Thyroid gland (tissue), 4 donors: ENCODE measurements at places on chromosomes 4 and X. TPM values are rescaled to one million over a fixed set of nuclear protein-coding genes. Genes with fewer than 3 reads are reported as not detected.

CSAG1 gene
- total RNA-seq, result not detected

GC gene
- not detected for total RNA-seq

- no peaks in the 10 kb centered on the region for H3K36me3 ChIP-seq
- DNase-seq, result no peak
- no peaks in the 10 kb centered on the region for H3K27me3 ChIP-seq
- no peaks in the 10 kb centered on the region for H3K4me1 ChIP-seq
Measured at GRCh38 chrX:43939187-43939926, 33.8 kb downstream of the NDP start.

GRCh38 chr4:125765941-125766340 lies 451.2 kb downstream of the FAT4 start:
- no peak for DNase-seq
- H3K4me3 ChIP-seq, result no peak overlapping the region
- no peaks in the 10 kb centered on the region for H3K36me3 ChIP-seq
- no peaks in the 10 kb centered on the region for H3K4me1 ChIP-seq
- H3K27me3 ChIP-seq, result no peaks in the 10 kb centered on the region
- no peak overlapping the region for H3K27ac ChIP-seq

DNA sequence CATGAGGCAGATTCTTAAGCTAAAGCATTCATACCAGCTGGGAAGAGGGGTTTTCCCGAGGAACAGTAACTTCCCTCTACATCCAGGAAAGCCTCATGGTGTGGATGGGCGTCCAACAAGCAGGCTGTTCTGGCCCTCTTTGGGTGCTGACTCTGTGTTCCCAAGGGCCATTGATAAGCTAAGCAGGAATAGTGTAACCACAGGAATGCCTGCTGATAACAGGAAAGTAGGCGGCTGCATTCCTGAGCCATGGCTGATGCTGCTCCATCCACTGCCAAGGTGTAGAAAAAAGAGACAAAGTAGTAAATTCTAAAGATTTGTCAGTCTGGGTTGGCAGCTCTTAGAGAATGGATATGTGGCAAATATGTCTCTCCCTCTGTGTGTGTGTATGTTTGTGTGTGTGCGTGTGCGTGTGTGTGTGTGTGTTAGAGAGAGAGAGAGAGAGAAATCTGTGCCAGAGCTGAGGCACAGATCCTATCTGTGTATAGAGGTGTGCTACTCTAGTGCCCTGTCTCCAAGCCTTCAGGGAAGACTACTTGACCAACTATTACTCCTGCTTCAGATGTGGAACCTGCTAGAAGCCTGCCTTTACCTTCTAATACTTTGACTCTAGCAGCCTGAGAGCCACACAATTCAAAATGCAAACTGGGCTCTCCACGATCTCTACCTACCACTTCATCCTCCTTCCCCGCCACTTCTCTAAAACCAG lies 353.1 kb upstream of the NR3C2 start:
- no peak overlapping the region for H3K27ac ChIP-seq
- H3K4me3 ChIP-seq, result no peak overlapping the region
- no peaks in the 10 kb centered on the region for H3K36me3 ChIP-seq

GLOD5 gene
- total RNA-seq, result not detected

IL2 gene
- not detected for total RNA-seq

OGT gene
- total RNA-seq, result 162 TPM

GALNTL6 gene
- total RNA-seq, result not detected

DNA sequence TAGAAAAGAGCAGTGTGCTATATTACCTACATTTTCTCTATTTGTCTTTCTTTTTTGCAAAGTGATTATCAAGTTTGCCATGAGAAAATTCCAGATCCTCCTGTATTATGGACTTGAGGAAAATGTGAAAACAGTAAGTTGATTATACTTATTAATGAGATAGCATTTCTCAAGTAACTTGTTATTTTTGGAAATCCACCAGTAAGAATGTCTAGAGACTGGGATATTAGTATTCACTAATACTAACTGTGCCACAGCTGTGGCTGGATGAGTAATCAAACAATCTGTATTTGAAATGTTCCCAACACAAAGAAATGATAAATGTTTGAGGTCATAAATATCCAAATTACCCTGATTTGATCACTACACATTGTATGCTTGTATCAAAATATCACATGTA lies 147.0 kb upstream of the CTSO start:
- H3K4me3 ChIP-seq, result no peak overlapping the region
- H3K36me3 ChIP-seq, result no peaks in the 10 kb centered on the region
- DNase-seq, result no peak
- H3K27ac ChIP-seq, result no peak overlapping the region
- H3K4me1 ChIP-seq, result no peaks in the 10 kb centered on the region

CFI gene
- total RNA-seq, result 25.5 TPM

GRCh38 chrX:154313147-154313546 lies 17.6 kb downstream of the TKTL1 start:
- no peaks in the 10 kb centered on the region for H3K4me1 ChIP-seq
- H3K4me3 ChIP-seq, result no peak overlapping the region
- no peak for DNase-seq
- H3K27me3 ChIP-seq, result no peaks in the 10 kb centered on the region
- H3K27ac ChIP-seq, result no peak overlapping the region

DNA sequence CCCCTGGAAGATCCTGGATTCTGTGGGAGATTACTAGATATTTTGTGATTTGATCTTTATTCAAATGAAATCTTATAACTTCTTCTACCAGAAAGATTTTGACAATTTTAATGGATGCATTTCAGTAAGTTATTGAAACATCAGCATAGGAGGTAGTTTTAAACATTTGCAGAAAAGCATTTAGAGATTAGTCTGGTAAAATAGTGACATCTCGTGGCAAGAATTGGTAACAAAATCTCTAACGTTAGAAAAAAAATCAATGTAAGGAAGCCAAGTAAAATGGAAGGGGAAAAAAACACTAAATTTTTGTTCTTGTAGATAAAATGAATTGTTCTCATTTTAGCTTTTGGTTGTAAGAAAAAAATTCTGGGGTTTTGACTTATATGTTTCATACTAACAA lies 73.3 kb downstream of the TASL start:
- H3K36me3 ChIP-seq, result no peaks in the 10 kb centered on the region
- no peak overlapping the region for H3K4me3 ChIP-seq
- H3K4me1 ChIP-seq, result no peaks in the 10 kb centered on the region
- H3K27ac ChIP-seq, result no peak overlapping the region

ADAM29 gene
- total RNA-seq, result not detected

GAGE12H gene
- not detected for total RNA-seq

PDE6B gene
- total RNA-seq, result 19.2 TPM

GRCh38 chrX:128057421-128057820 lies 5.2 kb upstream of the ACTRT1 start:
- no peaks in the 10 kb centered on the region for H3K36me3 ChIP-seq
- no peak overlapping the region for H3K4me3 ChIP-seq
- H3K27ac ChIP-seq, result no peak overlapping the region
- no peaks in the 10 kb centered on the region for H3K4me1 ChIP-seq
- no peaks in the 10 kb centered on the region for H3K27me3 ChIP-seq

- H3K36me3 ChIP-seq, result no peaks in the 10 kb centered on the region
- no peak overlapping the region for H3K4me3 ChIP-seq
- H3K27me3 ChIP-seq, result no peaks in the 10 kb centered on the region
Measured at GRCh38 chr4:118173956-118174725, 139.9 kb downstream of the NDST3 start.

DNA sequence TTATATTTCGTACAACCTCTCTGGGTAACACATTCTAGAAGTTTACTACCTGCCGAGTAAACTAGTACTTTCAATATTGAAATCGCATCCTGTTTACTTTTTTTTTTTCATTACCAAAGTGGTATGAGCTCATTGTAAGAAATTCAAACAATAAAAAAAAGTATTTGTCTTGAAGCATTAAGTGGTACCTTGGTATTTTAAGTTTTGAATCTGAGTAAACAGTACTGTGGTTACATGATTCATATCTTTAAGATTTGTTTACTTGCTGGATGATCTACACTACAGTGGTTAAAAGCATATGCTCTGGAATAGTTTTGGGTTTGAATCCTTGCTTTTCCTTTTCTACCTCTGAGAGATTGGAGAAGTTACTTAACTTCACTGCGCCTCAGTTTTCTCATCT lies 3.8 kb upstream of the MMGT1 start:
- peaks cover 2% of the 10 kb centered on the region for H3K4me1 ChIP-seq
- no peaks in the 10 kb centered on the region for H3K36me3 ChIP-seq
- H3K27me3 ChIP-seq, result no peaks in the 10 kb centered on the region
- DNase-seq, result no peak

CT45A9 gene
- not detected for total RNA-seq

TEX13D gene
- total RNA-seq, result not detected

- no peak for DNase-seq
- no peaks in the 10 kb centered on the region for H3K36me3 ChIP-seq
- no peaks in the 10 kb centered on the region for H3K4me1 ChIP-seq
Measured at GRCh38 chr4:132026166-132026565, 1122.9 kb upstream of the PCDH10 start.

NAT8L gene
- total RNA-seq, result 1.3 TPM

DNA sequence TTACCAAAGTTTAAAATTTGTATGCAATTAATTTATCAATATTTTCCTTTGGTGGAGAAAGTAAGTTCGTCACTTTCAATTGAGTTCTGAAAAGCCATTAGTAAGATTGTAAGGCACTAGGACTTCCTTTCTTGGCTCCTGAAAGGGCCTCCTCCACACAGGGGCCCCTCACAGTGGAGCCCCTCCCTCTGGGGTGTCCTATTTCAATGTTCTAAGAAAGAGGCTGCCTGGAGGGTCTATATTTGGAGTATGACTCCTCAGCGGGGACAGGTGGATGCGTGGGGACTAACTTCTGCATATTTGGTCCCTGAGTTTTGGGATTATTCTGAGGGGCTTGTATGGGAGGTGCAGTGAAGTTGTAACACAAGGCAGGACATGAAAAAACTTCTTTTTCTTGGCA lies 1.6 kb upstream of the ARMCX4 start:
- DNase-seq, result no peak
- no peak overlapping the region for H3K27ac ChIP-seq
- H3K4me3 ChIP-seq, result no peak overlapping the region
- H3K36me3 ChIP-seq, result no peaks in the 10 kb centered on the region
- H3K27me3 ChIP-seq, result no peaks in the 10 kb centered on the region
- no peaks in the 10 kb centered on the region for H3K4me1 ChIP-seq

- H3K27me3 ChIP-seq, result no peaks in the 10 kb centered on the region
- H3K27ac ChIP-seq, result no peak overlapping the region
- H3K36me3 ChIP-seq, result no peaks in the 10 kb centered on the region
- H3K4me3 ChIP-seq, result no peak overlapping the region
- no peak for DNase-seq
Measured at GRCh38 chr4:77126809-77127208, 30.2 kb upstream of the CCNG2 start.

- H3K27ac ChIP-seq, result no peak overlapping the region
- no peak for DNase-seq
- H3K4me1 ChIP-seq, result no peaks in the 10 kb centered on the region
- no peaks in the 10 kb centered on the region for H3K27me3 ChIP-seq
Measured at GRCh38 chr4:62709618-62710252, 1509.6 kb downstream of the ADGRL3 start.

GNRHR gene
- total RNA-seq, result not detected

DNA sequence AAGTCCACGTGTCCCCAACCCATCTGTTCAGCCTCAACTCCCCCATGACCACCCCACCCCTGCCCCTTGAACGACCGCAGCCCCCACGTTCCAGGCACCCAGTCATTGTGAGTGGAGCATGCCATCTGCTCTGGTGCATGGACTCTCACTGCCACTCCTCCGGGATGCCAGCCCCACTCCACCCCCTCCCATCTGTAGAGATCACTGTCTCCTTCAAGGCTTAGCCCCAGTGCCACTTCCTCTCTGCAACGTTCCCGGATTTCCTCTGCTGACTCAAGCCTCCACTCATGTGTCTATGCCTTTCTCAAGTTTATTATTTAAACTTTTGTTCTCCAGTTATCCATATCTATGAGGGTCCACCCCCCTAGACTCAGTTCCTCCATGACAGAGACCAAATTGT lies 54.0 kb downstream of the MAML3 start:
- H3K27me3 ChIP-seq, result no peaks in the 10 kb centered on the region
- H3K4me1 ChIP-seq, result peaks cover 17% of the 10 kb centered on the region
- no peaks in the 10 kb centered on the region for H3K36me3 ChIP-seq
- H3K27ac ChIP-seq, result no peak overlapping the region
- H3K4me3 ChIP-seq, result no peak overlapping the region
- no peak for DNase-seq

SMR3B gene
- total RNA-seq, result not detected

ARHGAP36 gene
- total RNA-seq, result not detected

CT45A5 gene
- not detected for total RNA-seq

- no peaks in the 10 kb centered on the region for H3K27me3 ChIP-seq
- no peak overlapping the region for H3K27ac ChIP-seq
- H3K4me1 ChIP-seq, result peaks cover 46% of the 10 kb centered on the region
- H3K4me3 ChIP-seq, result no peak overlapping the region
- no peaks in the 10 kb centered on the region for H3K36me3 ChIP-seq
- DNase-seq, result no peak
Measured at GRCh38 chr4:158807691-158808090, 38.9 kb downstream of the FNIP2 start.

GRCh38 chr4:77232653-77233052 lies 75.6 kb downstream of the CCNG2 start:
- no peak overlapping the region for H3K4me3 ChIP-seq
- no peaks in the 10 kb centered on the region for H3K36me3 ChIP-seq
- no peaks in the 10 kb centered on the region for H3K27me3 ChIP-seq
- H3K4me1 ChIP-seq, result no peaks in the 10 kb centered on the region
- no peak overlapping the region for H3K27ac ChIP-seq
- no peak for DNase-seq

DNA sequence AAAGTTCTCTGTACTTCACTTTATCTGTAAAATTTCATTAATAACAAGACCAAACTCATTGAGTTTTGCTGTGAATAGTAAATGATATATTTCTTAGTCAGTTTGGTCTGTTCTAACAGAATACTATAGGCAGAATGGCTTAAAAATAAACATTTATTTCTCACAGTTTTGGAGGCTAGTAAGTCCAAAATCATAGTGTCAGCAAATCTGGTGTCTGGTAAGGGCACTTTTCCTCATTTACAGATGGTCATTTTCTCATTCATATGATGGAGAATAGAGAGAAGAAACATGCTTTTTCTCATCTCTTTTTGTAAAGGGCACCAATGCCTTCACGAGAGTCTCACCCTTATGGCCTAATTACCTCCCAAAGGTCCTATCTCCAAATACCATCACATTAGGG lies 415.1 kb downstream of the FAM133A start:
- no peaks in the 10 kb centered on the region for H3K4me1 ChIP-seq
- H3K36me3 ChIP-seq, result no peaks in the 10 kb centered on the region
- H3K27me3 ChIP-seq, result no peaks in the 10 kb centered on the region
- no peak overlapping the region for H3K27ac ChIP-seq

HPRT1 gene
- 13.4 TPM for total RNA-seq
